ENCODE measurements at places on chromosomes 1 and 21. TPM values are rescaled to one million over a fixed set of nuclear protein-coding genes. Genes with fewer than 3 reads are reported as not detected.

The RNU1-4 gene
- not detected for polyA plus RNA-seq

The LGR6 gene
- polyA plus RNA-seq: 21.1 TPM

The TTC34 gene
- not detected for polyA plus RNA-seq

The GPR137B gene
- 3.6 TPM for polyA plus RNA-seq

The PPFIA4 gene
- not detected for polyA plus RNA-seq

The CIART gene
- polyA plus RNA-seq: not detected

The LDLRAD1 gene
- not detected for polyA plus RNA-seq

The SERTAD4 gene
- polyA plus RNA-seq: not detected

- no peaks in the 10 kb centered on the region for H3K4me1 ChIP-seq
- DNase-seq: no peak
- peaks cover 31% of the 10 kb centered on the region for H3K36me3 ChIP-seq
- no peak overlapping the region for H3K27ac ChIP-seq
- no peaks in the 10 kb centered on the region for H3K27me3 ChIP-seq
Observed at GRCh38 chr1:214321705-214322453, 40.9 kb downstream of the SMYD2 start.

GRCh38 chr1:160432371-160432786 lies 32.0 kb downstream of the VANGL2 start:
- peak overlapping the region; percentile 80 for H3K4me3 ChIP-seq
- DNase-seq: peak; percentile 47
- H3K4me1 ChIP-seq: peaks cover 77% of the 10 kb centered on the region
- H3K27me3 ChIP-seq: peaks cover 2% of the 10 kb centered on the region
- no peaks in the 10 kb centered on the region for H3K36me3 ChIP-seq

GRCh38 chr1:45141247-45142003 lies 65.0 kb downstream of the ZSWIM5 start:
- no peak overlapping the region for H3K4me3 ChIP-seq
- H3K36me3 ChIP-seq: peaks cover 4% of the 10 kb centered on the region
- H3K4me1 ChIP-seq: no peaks in the 10 kb centered on the region
- H3K27me3 ChIP-seq: no peaks in the 10 kb centered on the region

DNA sequence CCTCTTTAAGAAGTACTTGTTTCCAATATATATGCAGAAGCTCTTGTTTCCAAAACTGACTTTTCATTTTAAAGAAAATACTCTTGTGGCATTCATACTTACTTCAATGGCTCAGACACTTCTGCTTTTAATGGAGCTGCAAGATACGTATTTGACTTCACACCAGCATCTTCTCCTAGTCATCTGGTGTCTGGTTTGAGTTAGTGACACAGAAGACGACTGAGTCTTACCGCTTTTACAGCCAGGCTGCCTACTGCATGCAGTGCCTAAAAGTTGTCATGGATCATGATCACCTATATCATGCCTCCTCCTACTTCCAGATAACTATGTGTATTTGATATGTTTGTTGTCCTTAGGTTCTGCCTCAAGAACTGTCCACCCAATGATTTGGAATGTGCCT lies 185.9 kb downstream of the TPR start:
- H3K27ac ChIP-seq: no peak overlapping the region
- H3K36me3 ChIP-seq: no peaks in the 10 kb centered on the region
- H3K27me3 ChIP-seq: peaks cover 2% of the 10 kb centered on the region
- DNase-seq: no peak
- no peak overlapping the region for H3K4me3 ChIP-seq

DNA sequence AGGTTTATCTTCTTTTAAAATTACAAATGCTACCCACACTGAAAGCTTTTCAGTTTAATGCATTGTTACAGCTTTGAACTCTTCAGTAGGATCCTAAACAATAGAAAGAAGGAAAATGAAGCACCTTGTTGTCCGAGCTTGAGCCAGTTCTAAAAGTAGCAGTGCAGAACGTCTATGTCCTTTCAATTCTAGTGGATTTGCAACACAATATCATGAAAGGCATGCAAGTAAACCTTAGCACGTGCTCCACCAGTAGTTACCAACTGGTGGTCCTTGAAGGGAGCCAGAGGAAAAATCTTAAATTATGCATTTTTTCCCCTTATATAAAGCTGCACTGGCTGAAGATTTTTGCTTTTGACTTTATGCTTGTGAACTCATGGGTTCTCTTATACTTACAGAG lies 208.2 kb downstream of the NFIA start:
- H3K36me3 ChIP-seq: no peaks in the 10 kb centered on the region
- H3K27me3 ChIP-seq: peaks cover 2% of the 10 kb centered on the region
- DNase-seq: no peak
- no peak overlapping the region for H3K27ac ChIP-seq

DNA sequence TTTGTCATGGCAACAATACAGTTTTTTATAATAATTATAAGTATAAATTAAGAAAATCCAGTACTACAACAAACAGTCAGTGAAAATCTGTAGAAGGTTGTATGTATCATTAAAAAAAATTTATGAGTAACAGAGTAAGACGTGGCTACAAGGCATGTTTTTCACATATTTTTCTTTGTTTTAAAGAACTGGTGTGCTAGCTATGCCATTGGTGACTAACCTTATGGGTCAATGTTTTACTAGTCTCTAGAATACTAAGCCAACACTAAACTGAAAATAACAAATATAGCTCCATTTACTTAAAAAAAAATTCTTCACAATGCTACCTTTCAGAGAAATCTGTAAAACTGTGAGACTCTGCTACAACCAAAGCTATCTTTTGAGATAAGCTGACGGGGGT lies 261.5 kb downstream of the ADGRL2 start:
- no peak overlapping the region for H3K27ac ChIP-seq
- no peak overlapping the region for H3K4me3 ChIP-seq
- peaks cover 5% of the 10 kb centered on the region for H3K27me3 ChIP-seq
- H3K4me1 ChIP-seq: no peaks in the 10 kb centered on the region

- H3K4me3 ChIP-seq: no peak overlapping the region
- DNase-seq: no peak
- no peaks in the 10 kb centered on the region for H3K27me3 ChIP-seq
- no peak overlapping the region for H3K27ac ChIP-seq
- no peaks in the 10 kb centered on the region for H3K36me3 ChIP-seq
- H3K4me1 ChIP-seq: no peaks in the 10 kb centered on the region
Observed at GRCh38 chr1:231512147-231512698, 16.2 kb upstream of the TSNAX start.

GRCh38 chr1:26340047-26340481 lies 13.9 kb downstream of the CRYBG2 start:
- DNase-seq: no peak
- H3K4me3 ChIP-seq: no peak overlapping the region
- H3K4me1 ChIP-seq: peaks cover 12% of the 10 kb centered on the region
- no peak overlapping the region for H3K27ac ChIP-seq
- no peaks in the 10 kb centered on the region for H3K27me3 ChIP-seq

- H3K27ac ChIP-seq: no peak overlapping the region
- no peaks in the 10 kb centered on the region for H3K27me3 ChIP-seq
- peaks cover 29% of the 10 kb centered on the region for H3K36me3 ChIP-seq
- no peak for DNase-seq
- no peaks in the 10 kb centered on the region for H3K4me1 ChIP-seq
Observed at GRCh38 chr1:19695772-19696171, 31.1 kb downstream of the HTR6 start.

GRCh38 chr1:164794356-164794755 lies 235.4 kb downstream of the PBX1 start:
- no peaks in the 10 kb centered on the region for H3K4me1 ChIP-seq
- H3K27ac ChIP-seq: no peak overlapping the region
- peaks cover 2% of the 10 kb centered on the region for H3K27me3 ChIP-seq
- no peak overlapping the region for H3K4me3 ChIP-seq

- no peaks in the 10 kb centered on the region for H3K36me3 ChIP-seq
Observed at GRCh38 chr1:79059341-79059740, 52.8 kb upstream of the ADGRL4 start.

DNA sequence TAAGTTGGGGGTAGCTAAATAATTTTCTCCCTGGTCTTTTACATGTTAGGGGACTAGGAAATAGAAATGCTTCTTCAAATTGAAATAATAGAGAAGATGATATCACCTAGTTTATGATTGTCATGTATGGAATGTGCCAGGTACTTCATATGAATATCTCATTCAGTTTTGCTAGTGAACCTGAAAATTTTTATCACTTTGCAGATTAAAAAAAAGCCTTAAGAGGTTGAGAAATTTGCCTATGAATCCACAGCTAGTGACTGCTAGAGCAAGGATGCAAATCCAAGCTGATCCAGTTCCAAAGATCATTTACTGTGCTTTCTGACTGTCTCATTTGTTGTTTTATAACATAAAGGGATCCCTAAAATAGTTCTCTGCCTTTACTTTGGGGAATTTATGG lies 24.7 kb downstream of the RNF2 start:
- H3K36me3 ChIP-seq: peaks cover 8% of the 10 kb centered on the region
- H3K27ac ChIP-seq: no peak overlapping the region
- H3K4me3 ChIP-seq: no peak overlapping the region
- no peak for DNase-seq
- H3K27me3 ChIP-seq: no peaks in the 10 kb centered on the region
- peaks cover 48% of the 10 kb centered on the region for H3K4me1 ChIP-seq

DNA sequence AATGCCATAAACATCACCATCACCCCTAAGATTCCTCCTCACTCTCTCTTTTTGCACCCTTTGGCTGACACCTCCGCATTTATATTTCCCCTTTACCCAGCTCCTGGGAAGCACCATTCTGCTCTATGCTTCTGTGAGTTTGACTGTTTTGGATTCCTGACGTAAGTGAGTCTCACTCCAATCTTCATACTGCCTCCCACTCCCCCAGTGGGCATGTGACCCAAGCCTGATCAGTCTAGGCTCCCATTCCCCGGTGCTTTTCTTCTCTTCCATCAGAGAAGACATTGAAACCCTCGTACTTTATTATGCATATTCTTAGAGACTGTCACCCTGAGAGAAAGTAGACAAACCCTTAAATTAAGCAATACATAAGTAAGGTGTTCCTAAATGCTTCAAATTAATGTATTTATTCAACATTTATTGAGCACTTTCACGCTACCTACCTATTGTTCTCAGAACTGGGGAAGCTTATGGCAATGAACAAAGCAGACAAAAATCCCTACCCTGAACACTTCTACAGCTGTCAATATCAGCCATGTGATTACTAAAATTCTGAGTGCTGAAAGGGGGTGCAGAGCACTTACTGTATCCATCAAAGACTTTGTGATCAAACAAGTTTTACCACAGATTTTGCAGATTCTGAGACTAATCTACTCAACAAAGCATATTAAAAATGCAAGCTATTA lies 43.4 kb upstream of the DIPK1A start:
- H3K36me3 ChIP-seq: no peaks in the 10 kb centered on the region
- H3K4me1 ChIP-seq: no peaks in the 10 kb centered on the region
- no peak for DNase-seq
- no peak overlapping the region for H3K4me3 ChIP-seq
- no peak overlapping the region for H3K27ac ChIP-seq

- H3K4me1 ChIP-seq: no peaks in the 10 kb centered on the region
- H3K4me3 ChIP-seq: no peak overlapping the region
- H3K27me3 ChIP-seq: no peaks in the 10 kb centered on the region
- DNase-seq: no peak
Observed at GRCh38 chr1:211507365-211507764, 15.4 kb upstream of the RD3 start.

- H3K4me3 ChIP-seq: no peak within 1 kb of the TSS
- no peak within 1 kb of the TSS for H3K27ac ChIP-seq
- no peak for DNase-seq
- no peaks in the 10 kb centered on the region for H3K4me1 ChIP-seq
Observed at GRCh38 chr1:46174448-46175231, at the start of gene TSPAN1. Gene TSPAN1 (plus strand): TSS chr1:46175087. CDS start chr1:46181108, 6,021 bp downstream.

DNA sequence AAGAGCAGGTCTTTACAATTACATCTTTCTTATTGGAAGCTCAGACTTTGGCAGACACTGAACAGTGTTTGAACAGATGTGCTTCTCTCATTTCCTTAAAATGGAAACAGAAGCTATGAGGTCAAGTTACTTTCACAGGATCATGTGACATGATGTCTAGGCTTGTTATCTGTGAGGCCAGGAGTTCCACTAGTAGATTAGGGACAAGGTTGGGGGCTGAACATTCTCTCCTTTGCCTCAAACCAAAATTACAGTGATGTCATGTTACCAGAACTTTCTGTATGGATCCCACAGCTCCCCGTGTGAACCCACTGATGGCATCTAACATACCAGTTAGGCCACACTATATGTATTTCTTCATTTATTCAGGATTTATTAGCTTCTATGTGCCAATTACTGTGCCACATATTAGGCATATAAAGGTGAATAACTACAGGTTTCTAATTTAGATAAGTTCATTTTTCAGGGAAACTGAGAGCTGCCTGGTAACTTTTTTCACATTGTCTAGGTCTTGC lies 6.0 kb downstream of the DYNLT5 start:
- no peak for DNase-seq
- H3K4me3 ChIP-seq: no peak overlapping the region
- peaks cover 3% of the 10 kb centered on the region for H3K27me3 ChIP-seq

- H3K36me3 ChIP-seq: no peaks in the 10 kb centered on the region
- H3K27ac ChIP-seq: no peak overlapping the region
- peaks cover 9% of the 10 kb centered on the region for H3K27me3 ChIP-seq
- no peaks in the 10 kb centered on the region for H3K4me1 ChIP-seq
Observed at GRCh38 chr1:165816157-165816556, 11.3 kb upstream of the UCK2 start.

DNA sequence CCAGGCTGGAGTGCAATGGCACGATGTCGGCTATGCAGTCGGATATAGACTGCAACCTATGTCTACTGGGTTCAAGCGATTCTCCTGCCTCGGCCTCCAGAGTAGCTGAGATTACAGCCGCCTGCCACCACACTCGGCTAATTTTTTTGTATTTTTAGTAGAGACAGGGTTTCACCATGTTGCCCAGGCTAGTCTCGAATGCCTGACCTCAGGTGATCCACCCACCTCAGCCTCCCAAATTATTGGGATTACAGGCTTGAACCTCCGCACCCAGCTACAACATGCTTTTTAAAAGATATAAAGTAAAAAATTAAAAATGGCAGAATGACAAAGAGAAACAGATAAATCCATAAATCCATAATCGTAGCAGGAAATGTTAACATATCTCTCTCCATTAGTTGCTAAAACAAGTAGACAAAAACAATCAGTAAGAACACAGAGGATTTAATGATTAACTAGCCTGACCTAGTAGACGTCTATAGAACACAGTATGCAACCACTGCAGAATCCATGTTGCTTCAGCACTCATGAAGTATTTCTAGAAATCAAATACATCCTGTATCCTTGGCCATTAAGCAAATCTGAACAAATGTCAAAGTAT lies 59.9 kb upstream of the SPOCD1 start:
- H3K4me1 ChIP-seq: peaks cover 68% of the 10 kb centered on the region
- DNase-seq: no peak
- H3K36me3 ChIP-seq: no peaks in the 10 kb centered on the region
- H3K27ac ChIP-seq: no peak overlapping the region

- no peaks in the 10 kb centered on the region for H3K27me3 ChIP-seq
- H3K27ac ChIP-seq: peak overlapping the region; percentile 41
- H3K4me1 ChIP-seq: peaks cover 2% of the 10 kb centered on the region
- no peak for DNase-seq
- H3K36me3 ChIP-seq: no peaks in the 10 kb centered on the region
Observed at GRCh38 chr1:174626031-174627025, 178.6 kb downstream of the GPR52 start.
